Psoas muscle (tissue), 8 donors: ENCODE measurements at places on chromosomes 4 and X.

- no peak for DNase-seq
Observed at GRCh38 chr4:102390438-102390837, 45.2 kb upstream of the SLC39A8 start.

GRCh38 chrX:114715096-114715495 is 131.2 kb downstream of the HTR2C start:
- no peak for DNase-seq

GRCh38 chr4:141890279-141890678 is 253.9 kb downstream of the IL15 start:
- DNase-seq = no peak

DNA sequence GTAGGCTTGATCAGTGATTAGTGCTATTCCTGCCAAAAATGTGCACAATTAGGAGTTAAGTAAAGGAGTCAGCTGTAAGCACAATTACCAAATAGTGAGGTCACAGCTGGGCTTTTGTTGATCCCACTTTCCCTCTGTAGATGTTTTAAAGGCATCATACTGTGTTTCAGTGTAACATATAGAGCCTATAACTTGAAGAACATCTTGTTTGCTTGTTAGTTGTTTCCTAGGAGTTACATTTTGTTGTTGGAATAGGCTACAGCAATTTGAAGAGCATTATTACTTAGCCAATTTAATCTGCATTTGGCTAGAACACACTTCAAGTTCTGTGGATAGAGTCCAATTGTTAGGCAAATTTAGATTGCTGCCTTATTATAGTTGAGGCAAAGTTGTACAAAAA is 210.7 kb upstream of the MAD2L1 start:
- no peak for DNase-seq

DNA sequence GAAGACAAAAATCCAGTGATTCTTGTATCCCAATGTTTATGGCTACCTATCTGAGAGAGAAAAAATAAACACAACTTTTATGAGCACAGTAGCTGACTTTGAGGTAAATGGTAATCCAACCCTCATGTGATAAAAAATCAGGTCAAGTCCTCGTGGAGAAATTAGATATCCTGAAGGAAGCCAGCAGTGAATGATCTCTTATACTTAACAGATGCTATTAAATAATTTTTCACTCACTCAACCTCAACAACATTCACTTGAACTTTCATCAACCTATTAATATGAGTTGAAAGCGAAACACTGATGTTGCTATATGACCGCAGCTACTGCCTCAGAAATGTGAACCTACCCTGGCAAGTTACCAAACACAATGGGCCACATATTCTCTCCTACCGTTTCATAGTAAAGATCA is 105.4 kb downstream of the GPC3 start:
- no peak for DNase-seq
